T-helper 1 cell (primary cell): ENCODE measurements at places on chromosomes 3 and 15.

GRCh38 chr15:86610038-86610437, 530.4 kb downstream of the AGBL1 start:
- DNase-seq, result no peak

GRCh38 chr3:159186581-159186980, 384.7 kb downstream of the MFSD1 start:
- no peak for DNase-seq

- DNase-seq, result no peak
Observed at GRCh38 chr3:125257536-125257935, 45.0 kb upstream of the SLC12A8 start.

DNA sequence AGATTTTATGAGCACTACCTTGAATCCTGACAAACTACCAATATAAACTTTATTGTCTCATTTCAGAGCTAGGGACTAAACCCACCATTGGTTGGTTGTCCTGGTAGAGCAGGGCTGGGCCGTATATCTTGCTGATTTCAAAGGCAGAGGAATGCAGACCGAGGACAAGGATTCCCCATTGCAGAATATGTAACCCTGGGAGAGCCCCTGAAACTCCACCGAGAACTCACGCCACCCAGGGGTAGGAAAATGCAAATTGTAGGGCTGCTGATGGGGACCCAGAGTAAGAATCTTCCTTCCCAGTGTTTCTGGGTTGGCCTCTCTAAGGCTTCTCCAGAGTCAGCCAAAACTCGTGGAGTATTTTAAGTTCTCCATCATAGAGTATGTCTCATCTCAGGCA, 235.3 kb downstream of the ABHD5 start:
- no peak for DNase-seq

GRCh38 chr3:54427941-54428871, 305.9 kb downstream of the CACNA2D3 start:
- DNase-seq, result no peak

- no peak for DNase-seq
Observed at GRCh38 chr3:72123908-72124441, 339.0 kb upstream of the PROK2 start.
